Breast epithelium (tissue), 4 donors: ENCODE measurements at places on chromosomes 12 and 14. TPM values are rescaled to one million over a fixed set of nuclear protein-coding genes. Genes with fewer than 3 reads are reported as not detected.

- DNase-seq = no peak
Measured at GRCh38 chr14:23793532-23793931, 157.4 kb downstream of the DHRS2 start.

DNA sequence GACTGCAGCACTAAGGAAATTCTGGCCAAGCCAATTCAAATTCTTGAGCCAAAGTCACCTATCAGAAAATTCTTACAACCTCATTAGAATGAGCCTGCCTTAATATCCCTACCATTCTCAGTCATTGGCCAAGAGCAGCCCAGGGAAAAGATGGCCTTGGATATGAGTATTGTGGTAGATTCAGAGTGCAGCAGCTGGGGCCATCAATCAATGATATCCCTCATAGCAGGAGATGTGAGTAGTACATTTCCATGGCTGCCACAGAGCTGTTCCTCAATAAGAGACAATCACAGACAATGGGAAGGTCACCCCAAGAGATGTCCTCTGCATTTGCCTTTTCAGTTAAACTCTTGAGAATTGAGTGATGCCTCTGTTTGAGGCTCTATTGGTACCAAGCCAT is 161.6 kb downstream of the DYRK2 start:
- no peak for DNase-seq

Gene ANKRD33
- not detected for total RNA-seq

- no peak for DNase-seq
Measured at GRCh38 chr14:75247286-75247922, 31.2 kb upstream of the FOS start.

Gene PYGL
- total RNA-seq = 53.6 TPM

DNA sequence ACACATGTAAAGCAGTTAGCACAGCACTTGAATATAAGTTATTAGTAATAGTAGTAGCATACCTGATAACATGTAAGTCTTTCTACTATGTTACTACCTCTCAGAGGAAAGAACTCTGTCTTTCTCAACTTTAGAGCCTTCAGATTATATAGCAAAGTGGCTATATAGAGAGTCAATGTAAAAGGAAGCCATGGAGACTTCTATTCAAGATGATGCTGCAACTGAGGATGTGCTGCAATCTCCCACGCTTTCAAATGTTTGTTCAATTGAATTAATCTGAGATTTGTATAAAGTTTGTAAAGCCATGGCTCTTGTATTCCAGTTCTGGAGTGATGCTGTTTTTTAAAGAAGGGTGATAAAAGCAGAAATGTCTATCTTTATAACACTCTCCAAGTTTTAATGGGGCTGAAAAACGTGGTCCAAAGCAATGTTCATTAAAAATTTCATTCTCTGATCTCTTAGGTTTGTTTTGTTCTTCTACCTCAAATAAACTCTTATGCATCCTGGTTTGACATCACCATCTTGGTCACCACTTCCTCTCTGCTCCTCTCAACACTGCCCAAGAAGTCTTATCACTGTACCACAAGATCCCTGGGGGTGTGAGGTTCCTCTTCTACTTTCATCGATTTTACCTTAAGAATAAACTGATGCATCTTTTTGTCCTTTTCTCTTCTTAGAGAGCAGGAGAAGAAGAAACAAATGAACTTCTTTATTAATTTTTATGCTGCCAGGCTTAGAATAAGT is 40.6 kb downstream of the C12orf42 start:
- no peak for DNase-seq

DNA sequence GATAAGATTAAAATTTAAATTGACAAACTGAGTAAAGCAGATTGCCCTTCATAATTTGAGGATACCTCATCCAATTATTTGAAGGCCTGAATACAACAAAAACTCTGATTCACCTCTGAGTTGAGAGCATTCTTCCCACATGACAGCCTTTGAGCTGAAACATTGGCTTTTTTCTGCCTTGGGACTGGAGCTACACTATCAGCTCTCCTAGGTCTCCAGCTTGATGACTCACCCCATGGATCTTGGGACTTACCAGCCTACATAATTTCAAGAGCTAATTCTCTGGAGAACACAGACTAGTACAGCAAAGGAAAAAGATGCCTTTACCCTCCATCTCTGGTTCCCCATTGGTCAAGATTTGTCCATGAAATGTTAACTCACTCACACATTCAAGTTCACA is 555.1 kb downstream of the FOXG1 start:
- no peak for DNase-seq

DNA sequence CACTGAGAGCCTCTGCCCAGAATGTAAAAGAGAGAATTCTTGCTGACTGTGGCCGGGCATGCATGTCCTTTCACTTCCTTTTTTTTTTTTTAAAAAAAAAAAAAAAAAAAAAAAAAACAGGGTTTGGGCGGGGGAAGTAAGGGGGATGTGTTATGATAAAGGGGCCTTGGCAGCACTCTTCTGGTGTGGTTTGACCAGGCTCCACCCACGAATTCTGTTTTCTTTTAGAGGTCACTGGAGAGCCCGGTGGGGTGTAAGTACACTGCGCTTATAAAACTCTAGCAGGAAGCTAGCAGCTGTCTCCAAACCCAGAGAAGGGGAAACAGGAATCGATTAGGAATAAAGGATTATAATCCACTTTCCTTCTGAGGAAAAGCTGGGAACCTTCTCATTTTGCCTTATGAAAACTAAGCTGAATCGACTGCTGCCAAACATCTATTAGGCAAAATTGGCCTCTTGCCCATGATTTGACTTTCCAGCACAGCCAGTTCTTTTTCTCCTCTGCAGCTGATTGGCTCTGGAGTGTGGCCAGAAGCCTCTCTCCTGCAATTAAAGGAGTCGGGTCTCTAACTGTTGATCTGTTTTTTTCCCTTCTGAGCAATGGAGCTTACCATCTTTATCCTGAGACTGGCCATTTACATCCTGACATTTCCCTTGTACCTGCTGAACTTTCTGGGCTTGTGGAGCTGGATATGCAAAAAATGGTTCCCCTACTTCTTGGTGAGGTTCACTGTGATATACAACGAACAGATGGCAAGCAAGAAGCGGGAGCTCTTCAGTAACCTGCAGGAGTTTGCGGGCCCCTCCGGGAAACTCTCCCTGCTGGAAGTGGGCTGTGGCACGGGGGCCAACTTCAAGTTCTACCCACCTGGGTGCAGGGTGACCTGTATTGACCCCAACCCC is 27.7 kb upstream of the HIGD1C start:
- peak; percentile 84 for DNase-seq

DNA sequence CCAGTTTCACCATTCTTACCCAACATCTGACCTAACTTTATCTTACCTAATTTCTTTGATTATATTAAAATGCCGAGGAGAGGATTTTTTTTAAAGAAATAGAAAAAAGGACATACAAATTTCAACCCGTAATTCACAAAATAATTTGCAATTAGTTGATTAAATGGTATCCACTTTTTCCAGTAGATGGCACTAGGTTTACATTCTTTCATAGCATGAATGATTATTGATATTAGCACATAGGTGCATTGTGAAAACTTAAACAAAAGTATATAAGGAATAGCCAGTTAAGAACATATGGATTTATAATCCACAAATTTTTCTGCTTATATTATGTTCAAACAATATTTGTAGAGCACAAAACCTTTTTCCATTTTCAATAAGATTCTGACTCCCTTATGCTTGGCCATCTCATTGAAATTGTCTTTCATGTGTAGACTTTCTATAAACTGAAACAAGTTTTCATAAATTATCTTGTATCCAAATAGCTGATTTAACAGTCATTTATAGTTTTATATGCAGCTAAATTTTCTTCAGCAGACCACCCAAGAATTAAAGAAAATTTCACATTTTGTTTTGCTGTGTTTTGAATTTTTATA is 35.3 kb downstream of the MSRB3 start:
- DNase-seq = no peak
